ENCODE measurements at places on chromosomes 1 and 21. TPM values are rescaled to one million over a fixed set of nuclear protein-coding genes. Genes with fewer than 3 reads are reported as not detected.

CZIB gene
- polyA plus RNA-seq: 69.0 TPM

IL19 gene
- polyA plus RNA-seq: not detected

- no peak for DNase-seq
Observed at GRCh38 chr1:51636764-51637522, 20.1 kb downstream of the OSBPL9 start.

- no peak for DNase-seq
Observed at GRCh38 chr1:30936541-30937171, 28.1 kb upstream of the SDC3 start.

GRCh38 chr1:150760013-150760412 lies 5.6 kb downstream of the CTSS start:
- DNase-seq: no peak

DNA sequence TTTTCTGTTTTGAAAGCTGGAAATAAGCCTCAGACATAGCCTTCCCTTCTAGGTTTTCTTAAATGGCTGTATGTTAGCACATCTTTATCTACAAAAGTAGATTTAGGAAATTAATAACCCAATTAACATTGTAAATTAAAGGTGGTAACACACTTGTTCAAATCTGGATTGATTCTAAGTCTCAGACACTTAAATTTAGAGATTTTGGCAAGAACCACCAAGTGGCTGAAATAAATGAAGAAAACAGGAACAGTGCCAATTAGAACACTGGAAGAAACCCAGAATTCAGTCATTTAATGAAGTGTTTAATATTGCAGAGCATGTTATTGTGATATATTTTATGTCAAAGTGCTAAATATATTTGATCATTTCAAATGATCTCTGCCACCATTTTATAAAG lies 628.2 kb downstream of the USP25 start:
- DNase-seq: no peak

- no peak for DNase-seq
Observed at GRCh38 chr1:160227034-160227433, 21.9 kb downstream of the PEA15 start.

GRCh38 chr1:216566641-216567205 lies 143.5 kb upstream of the USH2A start:
- no peak for DNase-seq

- no peak for DNase-seq
Observed at GRCh38 chr21:39269620-39270019, 43.8 kb downstream of the BRWD1 start.

GRCh38 chr1:1069056-1069710 lies 4.9 kb downstream of the RNF223 start:
- peak; percentile 95 for DNase-seq

DNA sequence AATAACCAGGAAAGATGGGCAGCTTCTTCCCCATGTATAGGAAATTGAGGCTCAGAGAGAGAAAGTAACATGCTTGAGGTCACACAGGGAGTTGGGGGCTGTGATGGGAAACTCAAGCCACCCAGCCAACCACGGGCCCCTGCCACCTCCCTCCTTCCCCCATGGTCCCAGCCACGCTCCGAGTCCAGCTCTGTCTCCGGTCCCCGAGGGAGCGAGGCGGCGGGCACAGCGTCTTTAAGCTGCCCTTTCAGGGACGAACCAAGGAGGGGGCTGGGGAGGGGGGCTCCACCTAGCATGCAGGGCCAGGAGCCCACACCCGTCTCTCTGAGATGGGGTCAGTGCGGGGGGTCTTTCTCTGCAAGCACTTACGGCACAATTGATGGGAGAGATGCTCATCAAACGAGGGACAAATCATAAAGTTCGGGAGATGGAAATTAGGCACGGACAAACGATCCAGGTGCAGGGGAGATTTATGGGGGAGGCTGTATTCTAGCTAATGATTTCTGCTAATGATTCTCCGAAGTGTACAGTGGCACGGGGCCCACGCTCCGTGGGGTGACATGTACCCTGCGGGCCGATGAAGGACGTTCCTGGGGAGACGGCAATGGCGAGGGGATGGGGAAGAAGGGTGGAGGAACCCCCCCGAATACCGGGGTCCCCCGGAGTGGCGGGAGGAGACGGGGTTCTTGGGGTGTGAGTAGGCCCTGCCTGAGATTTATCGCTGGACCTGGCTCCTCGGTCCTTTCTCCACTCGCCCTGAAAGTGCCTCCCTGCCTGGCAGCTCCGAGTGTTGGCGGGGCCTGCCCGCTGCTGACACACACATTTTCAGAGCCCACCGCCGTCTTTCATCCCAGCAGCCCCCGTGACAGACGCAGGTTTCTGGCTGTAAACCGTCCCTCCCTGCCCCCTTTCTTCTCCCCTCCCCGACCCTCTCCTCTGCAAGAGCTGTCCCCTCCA lies 31.2 kb upstream of the CASZ1 start:
- no peak for DNase-seq
